ENCODE measurements at places on chromosomes 6 and 20.

DNA sequence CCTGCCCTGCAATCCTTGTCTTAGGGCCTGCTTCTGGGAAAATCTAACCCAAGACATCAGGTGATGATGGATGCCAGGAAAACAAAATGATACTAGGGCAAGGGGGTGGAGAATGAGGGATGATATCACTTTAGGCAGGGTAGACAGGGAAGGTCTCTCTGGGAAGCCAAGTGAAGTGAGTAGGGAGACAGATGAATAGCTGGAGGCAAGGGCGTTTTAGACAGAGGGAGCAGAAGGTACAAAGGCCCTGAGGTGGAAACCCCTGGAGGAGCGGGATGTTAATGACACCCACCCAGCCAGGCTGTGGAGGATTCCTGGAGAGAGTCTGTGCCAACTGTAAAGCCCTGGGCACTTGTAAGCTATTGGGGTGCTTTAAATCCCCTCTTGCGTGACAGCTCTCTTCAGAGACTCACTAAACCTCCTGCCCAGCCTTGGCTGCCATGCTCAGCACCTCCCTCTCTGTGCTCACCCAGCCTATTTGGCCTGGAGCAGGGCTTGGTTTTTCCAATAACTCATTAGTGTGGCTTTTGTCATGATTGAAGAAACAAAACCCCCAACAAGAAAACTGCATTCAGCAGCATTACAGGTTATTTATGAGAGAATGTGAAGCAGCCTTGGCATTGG lies 12.4 kb upstream of the MDGA1 start:
- no peak for DNase-seq

DNA sequence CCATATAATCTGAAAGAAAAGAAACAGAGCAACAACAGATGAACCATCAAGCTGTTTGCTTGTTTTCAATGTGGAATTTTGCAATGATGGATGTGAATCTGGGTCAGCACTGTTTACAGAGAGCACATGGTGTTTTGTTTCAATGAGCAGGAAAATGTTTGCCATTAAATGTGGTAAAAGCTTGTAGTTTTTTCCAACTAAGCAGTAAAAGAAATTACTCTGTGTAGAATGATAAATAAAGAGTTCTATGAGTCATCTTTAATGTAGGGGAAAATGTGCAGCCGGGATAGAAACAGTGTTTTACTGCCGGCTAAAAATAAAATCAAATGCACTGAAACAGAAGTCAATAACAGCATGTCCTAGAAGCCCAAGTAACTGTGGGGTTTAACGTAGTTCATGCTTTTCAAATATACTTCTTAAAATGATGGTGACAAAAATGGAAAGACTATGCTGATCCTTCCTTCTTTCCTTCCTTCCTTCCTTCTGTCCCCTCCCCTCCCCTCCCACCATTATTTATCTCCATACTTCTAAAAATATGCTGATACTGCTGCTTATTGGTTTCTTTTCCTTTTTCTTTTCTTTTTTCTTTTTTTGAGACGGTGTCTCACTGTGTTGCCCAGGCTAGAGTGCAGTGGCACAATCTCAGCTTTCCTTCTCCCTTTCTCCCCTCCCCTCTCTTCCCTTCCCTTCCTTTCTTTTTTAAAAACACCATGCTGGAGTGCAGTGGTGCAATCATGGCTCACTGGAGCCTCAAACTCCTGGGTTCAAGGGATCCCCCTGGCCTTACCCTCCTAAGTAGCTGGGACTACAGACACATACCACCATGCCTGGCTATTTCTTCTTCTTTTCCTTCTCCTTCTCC lies 6.3 kb upstream of the NAA20 start:
- peak; percentile 70 for DNase-seq

DNA sequence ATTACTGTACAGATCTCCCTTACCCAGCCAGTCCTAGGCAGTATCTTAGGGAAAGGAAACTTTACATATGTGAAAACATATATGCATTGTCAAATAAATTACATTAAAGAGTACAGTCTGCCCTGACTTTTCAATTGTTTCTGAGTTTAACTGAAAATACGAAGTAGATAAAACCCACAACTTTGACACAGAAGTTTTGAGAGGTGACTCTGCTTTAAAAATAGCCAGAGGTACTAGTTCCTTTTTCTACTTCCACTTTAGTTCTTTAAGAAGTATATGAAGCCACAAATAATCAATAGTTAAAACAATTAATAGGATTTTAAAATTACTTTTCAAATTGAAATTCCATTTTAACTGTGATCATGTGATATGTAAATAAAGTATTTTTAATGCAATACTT lies 62.9 kb downstream of the BMP5 start:
- no peak for DNase-seq

DNA sequence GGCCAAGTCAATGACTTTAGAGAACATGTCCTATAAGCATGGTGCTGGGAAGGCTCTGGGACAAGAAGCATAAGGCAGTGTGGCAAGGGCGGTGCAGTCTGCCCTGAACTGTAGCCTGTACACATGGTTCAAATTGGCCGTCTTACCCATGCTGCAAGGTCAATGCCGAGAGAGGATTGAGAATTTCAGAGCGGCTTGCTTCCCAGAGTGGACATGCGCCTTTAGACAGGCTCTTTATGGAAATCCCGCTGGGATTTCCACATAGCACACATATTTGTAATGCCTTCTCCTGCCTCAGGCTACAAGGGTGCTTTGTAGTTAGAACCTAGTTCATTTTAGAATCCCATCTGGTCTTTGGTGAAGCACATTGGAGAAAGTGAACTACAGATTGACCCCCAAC lies 36.1 kb upstream of the CEP162 start:
- DNase-seq, result no peak

DNA sequence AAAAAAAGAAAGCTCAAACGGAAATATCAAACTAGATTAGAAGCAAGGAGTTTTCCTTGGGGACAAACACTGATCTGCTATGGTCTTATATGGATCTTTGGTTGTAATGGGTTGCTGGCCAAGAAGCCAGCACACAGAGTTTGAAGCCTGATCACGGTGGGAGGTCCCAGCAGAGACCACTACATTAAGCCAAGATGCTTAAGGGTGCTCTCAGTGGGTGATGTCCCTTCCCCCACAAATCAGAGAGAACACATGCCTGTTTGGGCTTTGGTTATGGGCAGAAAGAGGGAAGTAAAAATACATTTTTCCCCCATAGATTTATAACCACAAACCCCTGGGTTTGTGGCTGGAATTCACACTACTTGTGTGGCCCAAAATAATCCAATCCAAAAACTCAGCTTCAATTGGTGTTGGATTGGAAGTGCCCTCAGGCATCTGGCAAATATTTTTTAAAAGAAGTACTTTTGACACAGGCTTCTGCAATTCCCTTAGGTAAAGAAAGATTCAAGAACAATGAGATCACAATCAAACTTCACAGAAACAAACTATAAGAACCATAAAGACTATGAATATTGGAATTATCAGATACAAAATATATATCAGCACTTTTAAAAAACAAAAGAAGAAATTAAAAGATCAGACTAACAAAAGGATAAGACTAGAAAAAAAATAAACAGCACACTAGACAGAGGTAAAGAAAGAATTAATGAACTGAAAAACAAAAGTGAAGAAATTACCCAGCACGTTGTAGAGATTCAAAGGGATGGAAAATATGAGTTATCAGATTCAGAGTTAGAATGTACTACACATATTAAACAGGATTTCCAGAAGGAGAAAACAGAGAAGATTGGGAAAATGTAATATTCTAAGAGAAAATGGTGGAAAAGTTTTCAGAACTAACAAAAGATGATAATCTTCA lies 44.7 kb downstream of the ESF1 start:
- no peak for DNase-seq

DNA sequence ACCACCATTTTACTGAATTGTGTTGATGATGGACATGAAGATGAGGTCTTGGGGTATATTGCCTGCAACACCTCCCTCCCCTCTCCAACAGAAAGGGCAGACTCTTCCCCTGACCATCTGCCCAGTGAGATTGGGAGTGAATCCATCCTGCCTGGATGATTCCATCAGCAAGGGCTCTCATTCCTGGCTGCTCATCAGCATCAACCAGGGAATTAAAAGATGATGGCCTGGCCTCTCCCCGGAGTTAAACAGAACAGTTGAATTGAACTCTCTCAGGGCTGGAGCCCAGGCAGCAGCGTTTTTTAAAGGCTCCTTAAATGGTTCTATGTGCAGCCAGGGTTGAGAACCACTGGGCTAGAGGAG lies 14.6 kb upstream of the MRPS18A start:
- DNase-seq, result no peak

GRCh38 chr6:3322366-3322890 lies 63.7 kb downstream of the PSMG4 start:
- DNase-seq, result no peak

DNA sequence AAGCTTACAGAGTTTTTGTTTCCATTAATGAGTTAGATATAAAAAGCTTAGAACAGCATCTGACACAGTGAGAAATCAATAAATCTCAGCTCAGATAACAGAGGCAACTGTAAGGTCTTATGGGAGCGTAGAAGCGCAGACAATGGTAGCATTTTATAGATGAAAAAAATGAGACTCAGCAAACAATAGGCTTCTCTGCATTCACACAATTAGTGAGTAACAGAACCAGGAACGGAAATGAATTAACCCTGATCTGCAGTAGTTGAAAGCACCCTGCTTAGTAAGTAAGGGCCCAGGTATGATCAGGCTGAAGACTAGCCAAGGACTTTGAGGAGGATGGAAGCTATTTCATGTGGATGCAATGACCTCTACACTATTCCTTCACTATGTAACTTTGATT lies 147.2 kb upstream of the EYA4 start:
- no peak for DNase-seq

DNA sequence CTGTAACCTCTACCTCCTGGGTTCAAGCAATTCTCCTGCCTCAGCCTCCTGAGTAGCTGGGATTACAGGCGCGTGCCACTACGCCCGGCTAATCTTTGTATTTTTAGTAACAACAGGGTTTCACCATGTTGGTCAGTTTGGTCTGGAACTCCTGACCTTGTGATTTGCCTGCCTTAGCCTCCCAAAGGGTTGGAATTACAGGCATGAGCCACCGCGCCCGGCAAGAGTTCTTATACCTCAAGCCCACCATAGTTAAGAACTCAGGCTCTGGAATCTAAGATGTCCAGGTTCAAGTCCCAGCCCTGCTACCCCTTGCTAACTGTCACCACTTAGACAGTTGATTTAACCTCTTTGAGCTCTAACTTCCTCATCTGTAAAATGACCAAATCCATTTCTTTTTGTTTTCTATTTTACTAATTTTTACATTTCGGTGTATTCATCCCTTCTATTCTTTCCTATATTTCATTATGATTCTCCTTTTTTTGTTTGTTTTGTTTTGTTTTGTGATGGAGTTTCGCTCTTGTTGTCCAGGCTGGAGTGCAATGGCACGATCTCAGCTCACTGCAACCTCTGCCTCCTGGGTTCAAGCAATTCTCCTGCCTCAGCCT lies 104.8 kb upstream of the ZNF217 start:
- no peak for DNase-seq

DNA sequence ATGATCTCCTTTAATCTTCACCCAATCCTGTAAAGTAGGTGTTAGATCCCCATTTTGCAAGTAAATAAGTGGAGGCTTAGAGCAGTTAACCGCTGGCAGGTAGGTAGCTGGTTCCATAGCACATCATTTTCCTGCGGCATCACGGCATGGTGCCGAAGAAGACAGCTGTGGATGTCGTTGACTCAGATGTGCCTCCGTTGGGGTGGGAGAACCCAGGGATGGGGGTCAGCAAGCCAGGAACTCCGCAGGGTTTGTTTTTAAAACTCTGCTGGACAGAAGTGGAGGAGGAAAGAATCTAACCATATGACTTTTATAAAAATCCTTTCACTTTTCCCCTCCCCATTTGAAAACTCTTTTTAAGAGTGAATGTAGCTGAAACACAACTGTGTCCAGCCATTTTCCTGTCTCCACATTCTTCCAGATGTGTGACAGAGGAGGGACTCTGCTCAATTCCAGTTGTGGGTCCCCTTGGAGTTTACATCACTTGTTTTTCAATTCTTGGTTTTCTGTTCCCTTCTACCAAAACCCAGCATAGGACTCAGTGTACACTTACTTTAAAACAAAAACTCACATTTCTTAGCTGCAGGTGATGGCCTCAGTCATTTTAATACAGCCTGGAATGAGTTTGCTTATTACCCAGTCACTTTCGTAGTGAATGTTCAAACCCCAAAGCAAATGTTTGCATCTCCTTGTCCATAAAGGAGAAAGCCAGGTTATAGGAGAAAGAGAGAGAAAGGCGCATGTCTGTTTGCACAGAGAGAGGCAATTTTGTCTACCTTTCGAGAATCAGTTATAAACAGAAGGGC lies 27.6 kb upstream of the PI16 start:
- no peak for DNase-seq

DNA sequence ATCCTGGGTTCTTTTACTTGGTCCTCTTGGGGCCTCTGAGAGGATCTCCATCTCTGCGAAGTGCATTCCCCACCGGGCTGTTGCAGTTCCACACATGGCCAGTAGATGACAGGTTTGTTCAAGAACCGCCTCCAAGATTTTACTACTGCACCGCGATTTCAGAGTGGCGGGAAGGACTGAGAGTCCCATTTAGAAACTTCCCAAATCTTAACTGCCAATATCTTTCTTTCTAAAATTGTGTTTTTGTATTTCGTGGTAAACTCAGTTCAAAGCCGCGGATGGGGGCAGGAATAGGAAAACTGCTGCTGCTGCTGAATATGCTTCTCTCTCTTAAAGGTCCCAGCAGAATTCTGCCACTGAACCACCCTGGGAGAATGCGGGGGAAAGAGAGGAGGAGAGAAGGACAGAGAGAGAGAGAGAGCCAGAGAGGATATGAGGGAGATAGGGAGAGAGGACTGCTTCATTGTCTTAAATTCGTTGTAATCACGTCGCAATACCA lies 8.6 kb upstream of the BTNL2 start:
- DNase-seq, result no peak

GRCh38 chr6:170367241-170367640 lies 60.7 kb downstream of the FAM120B start:
- no peak for DNase-seq

DNA sequence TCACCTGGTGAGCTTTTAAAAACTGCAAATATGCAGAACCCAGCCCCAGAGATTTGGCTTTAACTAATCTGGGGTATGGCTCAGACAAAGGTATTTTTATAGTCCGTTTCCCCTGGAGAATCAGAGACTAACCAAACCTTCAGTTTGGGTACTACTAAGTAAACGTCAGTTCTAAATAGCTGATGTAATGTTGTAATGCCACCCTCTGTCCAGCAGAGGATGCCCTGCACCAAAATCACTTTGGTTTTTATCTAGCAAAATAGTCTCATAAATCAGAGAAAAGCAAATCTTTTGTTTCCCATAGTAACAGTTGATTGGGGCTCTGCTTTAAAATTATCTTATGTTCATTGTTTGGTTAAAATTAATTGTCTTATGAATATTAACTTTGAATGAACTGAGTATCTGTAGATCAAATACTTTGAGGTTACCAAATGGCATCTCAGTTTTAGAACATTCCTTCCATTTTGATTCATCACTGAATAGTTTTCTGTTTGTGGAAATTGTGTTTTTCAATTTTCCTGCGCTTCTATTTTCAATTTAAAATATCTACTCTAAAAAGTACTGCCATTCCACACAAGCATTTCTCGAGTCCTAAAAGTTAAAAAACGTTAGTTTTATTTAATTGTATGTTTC lies 278.3 kb upstream of the PLCB4 start:
- peak; percentile 28 for DNase-seq

- DNase-seq, result no peak
Measured at GRCh38 chr20:32326504-32326845, 31.7 kb upstream of the ASXL1 start.

- no peak for DNase-seq
Measured at GRCh38 chr6:63742060-63742459, 106.5 kb downstream of the PHF3 start.

GRCh38 chr6:35780719-35781118 lies at the start of gene CLPSL1:
CLPSL1 (plus strand) TSS chr6:35781019; CDS start chr6:35781111, 92 bp downstream.
- DNase-seq, result no peak

- DNase-seq, result no peak
Measured at GRCh38 chr6:87139236-87139635, 16.1 kb upstream of the ZNF292 start.

- no peak for DNase-seq
Measured at GRCh38 chr6:38773338-38773737, 58.2 kb downstream of the DNAH8 start.
